ENCODE measurements at places on chromosomes 5 and 9.
A peak's percentile ranks its signal among the peaks of the same experiment; 100 is the strongest.

DNA sequence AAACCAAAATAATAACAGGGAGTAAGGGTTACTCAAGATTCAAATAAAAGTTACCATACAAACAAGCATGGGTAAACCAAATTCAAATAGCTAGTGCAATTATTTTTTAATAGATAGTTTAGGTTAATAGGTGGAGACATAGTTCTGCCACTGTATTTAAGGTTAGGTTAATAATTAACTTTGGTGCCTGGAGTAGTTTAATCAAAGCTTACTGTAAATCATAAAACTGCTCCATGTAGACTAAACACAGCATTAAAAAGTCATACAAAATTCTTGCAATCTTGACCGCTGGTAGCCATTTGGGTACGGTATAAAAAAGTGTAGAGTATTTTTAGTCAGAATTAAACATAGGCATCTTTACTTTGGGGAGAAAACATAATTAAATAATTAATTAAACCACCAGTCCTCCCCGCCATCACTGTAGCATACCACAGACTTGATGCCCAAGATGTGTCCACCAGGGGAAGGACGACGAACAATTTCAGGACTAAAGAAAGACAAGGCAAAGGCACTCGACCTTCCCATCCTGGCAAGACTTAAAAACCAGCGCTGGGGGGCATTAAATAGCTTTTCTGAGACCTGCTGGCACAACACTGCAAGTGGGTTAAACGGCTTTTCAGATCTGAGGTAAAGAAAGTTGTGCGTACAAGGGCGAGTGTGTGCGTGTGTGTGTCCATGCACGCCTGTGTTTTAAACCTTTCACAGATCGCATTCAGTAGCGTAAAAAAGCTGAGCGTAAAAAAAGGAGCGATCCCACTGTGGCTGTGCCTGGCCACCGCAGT is 2.9 kb downstream of the SEMA6A start:
- H3K4me1 ChIP-seq, result peaks cover 17% of the 10 kb centered on the region
- H3K36me3 ChIP-seq, result no peaks in the 10 kb centered on the region
- H3K27ac ChIP-seq, result no peak overlapping the region
- H3K27me3 ChIP-seq, result peaks cover 69% of the 10 kb centered on the region
- no peak overlapping the region for H3K4me3 ChIP-seq

DNA sequence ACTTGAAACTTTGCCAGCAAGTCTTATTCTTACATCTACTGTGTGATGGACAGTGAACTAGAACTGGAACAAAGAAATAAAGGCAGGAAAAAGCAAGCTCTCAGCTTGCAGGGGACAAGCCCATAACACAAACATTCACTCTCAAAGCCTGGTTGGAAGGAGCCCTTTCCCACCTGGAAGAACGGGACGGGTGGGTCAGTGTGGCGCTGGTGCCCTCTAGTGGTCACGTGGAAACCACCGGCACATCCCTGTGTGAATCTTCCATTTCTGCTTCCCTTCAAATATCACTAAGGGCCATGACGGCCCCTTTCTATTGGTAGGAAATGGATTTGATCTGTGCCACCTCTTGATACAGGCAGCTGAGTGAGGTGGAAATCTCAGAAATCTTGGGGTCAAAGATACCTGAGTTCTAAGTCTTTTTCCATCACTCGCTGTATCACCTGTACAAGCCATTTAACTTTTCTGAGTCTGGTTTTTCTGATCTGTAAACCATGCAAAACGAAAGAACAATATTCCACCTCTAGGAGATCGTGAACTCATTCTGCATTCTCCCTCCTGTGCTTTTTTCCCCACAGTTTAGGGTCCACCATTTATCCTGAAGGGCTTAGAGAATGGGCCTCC is 211.6 kb downstream of the MSX2 start:
- no peak for DNase-seq
- H3K27me3 ChIP-seq, result no peaks in the 10 kb centered on the region
- no peaks in the 10 kb centered on the region for H3K4me1 ChIP-seq
- H3K4me3 ChIP-seq, result no peak overlapping the region

GRCh38 chr5:177496727-177497291 is 595 bp downstream of the PDLIM7 start:
- DNase-seq, result no peak
- no peak overlapping the region for H3K27ac ChIP-seq
- peaks cover 14% of the 10 kb centered on the region for H3K36me3 ChIP-seq
- peak overlapping the region; percentile 78 for H3K4me3 ChIP-seq

- no peak overlapping the region for H3K27ac ChIP-seq
- DNase-seq, result no peak
- no peaks in the 10 kb centered on the region for H3K27me3 ChIP-seq
- no peaks in the 10 kb centered on the region for H3K36me3 ChIP-seq
- H3K4me1 ChIP-seq, result no peaks in the 10 kb centered on the region
- no peak overlapping the region for H3K4me3 ChIP-seq
Measured at GRCh38 chr9:115625251-115625650, 507.3 kb upstream of the TNC start.

GRCh38 chr5:108461628-108462367 is 79.9 kb upstream of the FBXL17 start:
- no peak for DNase-seq
- H3K27me3 ChIP-seq, result no peaks in the 10 kb centered on the region
- no peak overlapping the region for H3K4me3 ChIP-seq
- no peaks in the 10 kb centered on the region for H3K36me3 ChIP-seq
- no peaks in the 10 kb centered on the region for H3K4me1 ChIP-seq
- H3K27ac ChIP-seq, result no peak overlapping the region

- no peak for DNase-seq
- no peak overlapping the region for H3K4me3 ChIP-seq
- no peaks in the 10 kb centered on the region for H3K27me3 ChIP-seq
- H3K4me1 ChIP-seq, result no peaks in the 10 kb centered on the region
Measured at GRCh38 chr9:134950386-134951210, 32.9 kb upstream of the FCN1 start.

- H3K27me3 ChIP-seq, result no peaks in the 10 kb centered on the region
- no peak overlapping the region for H3K27ac ChIP-seq
- no peak for DNase-seq
- H3K36me3 ChIP-seq, result no peaks in the 10 kb centered on the region
- H3K4me1 ChIP-seq, result no peaks in the 10 kb centered on the region
Measured at GRCh38 chr9:29150606-29151005, 1577.3 kb upstream of the C9orf72 start.

GRCh38 chr9:99743455-99743854 is 78.2 kb upstream of the NR4A3 start:
- peaks cover 5% of the 10 kb centered on the region for H3K27me3 ChIP-seq
- H3K4me3 ChIP-seq, result no peak overlapping the region
- no peak for DNase-seq
- no peak overlapping the region for H3K27ac ChIP-seq
- H3K4me1 ChIP-seq, result no peaks in the 10 kb centered on the region
- H3K36me3 ChIP-seq, result no peaks in the 10 kb centered on the region

DNA sequence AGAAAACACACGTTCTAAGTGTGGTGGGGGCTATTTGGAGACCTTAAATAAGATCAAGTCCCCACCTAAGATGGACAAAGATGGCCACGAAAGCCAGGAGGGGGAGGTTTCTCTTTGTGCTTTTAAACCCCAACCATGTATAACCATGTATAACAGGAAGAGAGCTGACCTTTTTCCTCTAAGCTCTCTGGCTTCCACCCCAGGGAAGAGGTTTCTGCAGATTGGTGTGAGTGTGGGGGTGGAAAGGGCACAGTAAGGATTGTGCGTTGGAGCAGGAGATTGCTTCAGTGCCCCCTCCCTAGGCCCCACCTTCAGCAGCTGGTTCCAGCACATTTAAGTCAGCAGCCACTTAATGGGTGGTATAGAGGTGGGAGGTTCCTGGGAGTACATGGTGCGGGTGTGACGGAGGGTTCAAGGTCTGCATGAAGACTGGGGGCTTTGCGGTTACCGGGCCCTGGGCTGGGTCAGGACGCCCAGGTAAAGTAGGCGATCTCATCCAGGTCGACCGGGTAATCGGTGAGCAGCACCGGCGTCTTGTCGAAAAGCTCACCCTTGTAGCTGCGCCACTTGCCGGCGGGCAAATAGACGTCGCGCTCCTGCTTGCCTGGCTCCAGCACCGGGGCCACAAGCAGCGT is 6.2 kb downstream of the MYORG start:
- no peaks in the 10 kb centered on the region for H3K27me3 ChIP-seq
- H3K4me3 ChIP-seq, result no peak overlapping the region
- H3K27ac ChIP-seq, result no peak overlapping the region
- H3K4me1 ChIP-seq, result peaks cover 6% of the 10 kb centered on the region

DNA sequence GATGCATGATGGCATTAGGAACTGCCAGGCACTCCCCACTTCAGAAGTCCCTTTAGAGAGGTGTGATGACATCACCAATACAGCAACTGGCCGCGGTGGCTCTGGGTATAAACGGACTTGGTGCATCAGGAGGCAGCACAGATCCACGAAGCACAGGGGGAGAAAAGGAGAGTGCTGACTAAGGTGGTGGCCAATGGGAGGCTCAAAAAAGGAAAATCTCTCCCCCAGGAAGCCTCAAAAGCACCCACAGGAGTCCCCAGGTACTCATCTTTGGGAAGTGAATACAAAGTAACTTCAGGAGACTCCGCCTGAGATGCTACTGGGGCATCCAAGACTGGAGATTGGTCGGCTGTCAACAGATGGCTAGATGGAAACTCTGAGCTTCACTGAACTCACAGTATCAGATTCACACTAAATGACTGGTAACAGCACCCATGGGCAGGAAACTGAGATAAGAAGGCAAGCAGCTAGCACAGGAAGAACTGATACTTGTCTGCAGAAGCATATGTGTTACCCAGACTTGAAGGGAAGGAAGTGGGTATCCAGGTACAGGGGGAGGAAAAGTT is 7.6 kb downstream of the TTC39B start:
- peak overlapping the region; percentile 98 for H3K27ac ChIP-seq
- peaks cover 62% of the 10 kb centered on the region for H3K4me1 ChIP-seq
- H3K4me3 ChIP-seq, result peak overlapping the region; percentile 60
- H3K27me3 ChIP-seq, result no peaks in the 10 kb centered on the region

DNA sequence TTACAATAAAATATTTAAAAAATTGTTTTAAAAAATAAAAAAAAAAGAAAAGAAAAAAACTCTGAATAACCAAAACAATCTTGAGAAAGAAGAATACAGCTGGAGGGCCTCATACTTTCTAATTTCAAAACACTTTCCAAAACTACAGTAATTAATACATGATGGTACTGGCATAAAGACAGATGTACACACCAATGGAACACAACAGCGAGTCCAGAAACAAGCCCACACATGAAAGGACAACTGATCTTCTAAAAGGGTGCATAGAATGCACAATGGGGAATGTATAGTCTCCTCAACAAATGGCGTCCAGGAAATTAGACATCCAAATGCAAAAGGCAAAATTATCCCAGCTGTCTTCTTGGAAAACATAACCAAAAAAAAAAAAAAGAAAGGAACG is 99.6 kb downstream of the LURAP1L start:
- H3K4me3 ChIP-seq, result no peak overlapping the region
- no peak for DNase-seq
- no peaks in the 10 kb centered on the region for H3K27me3 ChIP-seq
- no peaks in the 10 kb centered on the region for H3K36me3 ChIP-seq

DNA sequence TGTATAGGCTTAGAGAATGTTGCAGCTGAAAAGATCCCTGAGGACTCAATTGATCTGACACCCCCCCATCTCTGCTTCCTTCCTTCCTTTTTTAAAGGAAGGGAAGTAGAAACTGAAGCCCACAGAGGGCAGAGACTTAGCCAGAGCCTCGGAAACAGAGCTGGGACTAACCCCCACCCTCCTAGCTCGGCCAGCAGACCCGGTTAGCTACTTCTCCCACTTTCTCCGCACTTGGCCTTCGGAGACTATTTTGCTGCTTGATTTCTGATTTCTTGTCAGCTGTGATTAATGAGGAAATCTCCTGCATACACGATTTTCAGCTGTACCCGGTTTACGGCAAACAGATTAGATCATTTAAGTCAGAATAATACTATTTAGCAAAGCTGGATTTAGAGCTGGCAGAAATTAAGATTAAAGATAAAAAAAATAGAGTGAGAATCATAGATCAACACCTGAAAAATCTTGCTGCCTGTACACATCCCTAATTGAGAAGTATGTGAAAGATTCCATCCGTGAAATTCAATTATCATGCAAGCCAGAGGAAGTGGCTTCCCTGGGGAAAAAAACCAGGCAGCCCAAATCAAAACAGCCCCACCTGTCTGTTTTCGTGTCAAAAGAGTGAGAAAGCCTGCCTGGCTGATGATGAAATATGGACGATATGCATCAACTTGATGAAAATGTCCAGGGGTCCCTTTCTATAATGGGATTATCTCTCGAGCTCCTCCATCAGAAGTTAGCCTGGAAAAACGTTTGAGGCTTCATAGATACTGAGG is 159.5 kb upstream of the SHB start:
- H3K36me3 ChIP-seq, result no peaks in the 10 kb centered on the region
- H3K27me3 ChIP-seq, result peaks cover 4% of the 10 kb centered on the region
- peaks cover 14% of the 10 kb centered on the region for H3K4me1 ChIP-seq
- no peak overlapping the region for H3K4me3 ChIP-seq
- H3K27ac ChIP-seq, result no peak overlapping the region
- no peak for DNase-seq

GRCh38 chr9:3992924-3993323 is 306.9 kb downstream of the GLIS3 start:
- H3K4me3 ChIP-seq, result no peak overlapping the region
- no peak overlapping the region for H3K27ac ChIP-seq
- no peak for DNase-seq
- no peaks in the 10 kb centered on the region for H3K27me3 ChIP-seq
- H3K36me3 ChIP-seq, result peaks cover 11% of the 10 kb centered on the region

- no peaks in the 10 kb centered on the region for H3K4me1 ChIP-seq
- no peak overlapping the region for H3K27ac ChIP-seq
- DNase-seq, result no peak
- no peaks in the 10 kb centered on the region for H3K27me3 ChIP-seq
Measured at GRCh38 chr5:178551059-178551458, 39.1 kb downstream of the COL23A1 start.

- H3K4me1 ChIP-seq, result peaks cover 13% of the 10 kb centered on the region
- H3K27me3 ChIP-seq, result no peaks in the 10 kb centered on the region
- H3K27ac ChIP-seq, result peak overlapping the region; percentile 42
- H3K36me3 ChIP-seq, result peaks cover 29% of the 10 kb centered on the region
- peak overlapping the region; percentile 79 for H3K4me3 ChIP-seq
Measured at GRCh38 chr9:131530546-131530919, 530 bp downstream of the UCK1 start.

DNA sequence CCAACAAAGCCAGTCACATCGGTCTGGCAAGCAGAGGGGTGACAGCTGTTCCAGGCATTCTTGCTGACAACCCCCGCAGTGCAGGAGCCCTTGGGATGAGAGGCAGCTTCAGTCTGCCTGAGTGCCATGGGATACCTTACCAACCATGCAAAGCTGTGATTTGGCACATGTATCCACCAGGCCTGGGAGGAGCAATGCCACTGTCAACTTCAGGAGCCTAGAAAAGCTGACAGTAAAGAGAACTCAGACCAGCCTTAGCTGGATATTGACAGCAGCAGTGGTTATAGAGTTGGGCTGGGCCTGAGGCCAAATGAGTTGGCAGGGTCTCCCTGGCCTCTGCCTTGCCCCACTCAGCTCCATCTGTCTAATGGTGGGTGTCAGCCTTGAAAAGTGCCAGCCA is 10.1 kb upstream of the PLPPR1 start:
- H3K4me3 ChIP-seq, result no peak overlapping the region
- no peak for DNase-seq
- no peaks in the 10 kb centered on the region for H3K4me1 ChIP-seq
- no peak overlapping the region for H3K27ac ChIP-seq
- no peaks in the 10 kb centered on the region for H3K36me3 ChIP-seq

Measured in activated T-helper 2 cell treated with anti-CD3 and anti-CD28 coated beads, Interferon-gamma antibody, Interleukin-2, Interleukin-4, amounts not matched to agents 10 μg/mL and 5 μg/mL and 100 μg/mL, durations not matched to agents 14 hours and 24 hours and 36 hours (primary cell).